Stimulated activated CD8-positive, alpha-beta memory T cell treated with anti-CD3 and anti-CD28 coated beads, Interleukin-7, amount 100 ng/mL, for 48 hours (primary cell): ENCODE measurements at places on chromosomes 12 and 14.

DNA sequence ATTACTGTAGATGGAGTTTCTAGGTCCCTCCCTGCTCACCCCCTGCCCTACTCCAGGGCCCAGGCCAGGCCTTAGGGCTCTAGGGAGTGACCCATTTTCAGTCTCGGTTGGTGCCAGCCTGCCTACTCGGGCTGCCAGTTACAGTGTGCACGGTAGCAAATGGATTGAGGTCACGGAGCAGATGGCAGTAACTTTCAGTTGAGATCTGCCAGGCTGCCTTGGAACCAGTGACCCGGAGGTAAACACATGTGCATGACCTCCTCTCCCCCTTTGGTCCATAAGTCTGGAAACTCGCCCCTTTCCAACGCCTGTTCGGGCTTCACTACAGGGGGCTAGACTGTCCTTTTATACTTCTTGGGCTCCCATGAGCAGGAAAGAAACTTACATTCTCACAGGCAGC is 139.7 kb upstream of the TBX3 start:
- DNase-seq: no peak

DNA sequence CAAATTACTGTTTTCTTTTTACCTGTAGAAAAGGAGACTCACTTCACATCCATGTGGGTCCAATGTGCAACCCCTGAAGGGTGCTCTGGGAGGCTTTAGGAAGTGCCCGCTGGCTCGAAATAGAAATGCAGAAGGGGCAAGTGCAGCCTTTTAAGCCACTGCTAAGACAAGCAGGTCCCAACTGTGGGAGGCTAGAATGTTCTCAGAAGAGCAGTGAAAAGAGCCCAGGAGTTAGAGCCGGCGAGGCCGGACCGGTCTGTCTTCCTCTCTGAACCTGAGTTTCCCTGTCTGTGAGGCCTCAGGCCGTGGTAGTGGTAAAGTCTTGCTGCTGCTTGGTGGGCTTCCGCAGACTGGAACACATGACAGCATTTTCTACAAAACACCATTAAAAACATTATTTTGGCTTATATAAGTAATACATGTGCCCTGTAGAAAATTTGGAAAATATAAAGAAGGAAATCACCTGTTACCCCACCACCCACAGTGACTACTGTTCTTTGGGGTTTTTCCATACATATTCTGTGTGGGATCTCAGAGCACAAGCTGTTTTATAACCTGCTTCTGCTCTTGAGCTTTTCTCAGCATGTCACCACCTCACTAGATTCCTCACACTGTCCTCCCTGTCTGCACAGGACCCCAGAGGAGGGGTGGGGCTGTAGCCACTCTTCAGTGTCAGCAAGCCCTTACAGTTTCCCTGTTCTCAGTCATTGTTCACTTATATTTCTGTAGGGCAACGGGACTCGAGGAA is 6.0 kb downstream of the CKB start:
- no peak for DNase-seq

GRCh38 chr12:116226026-116226425 is 51.5 kb downstream of the MED13L start:
- DNase-seq: no peak

DNA sequence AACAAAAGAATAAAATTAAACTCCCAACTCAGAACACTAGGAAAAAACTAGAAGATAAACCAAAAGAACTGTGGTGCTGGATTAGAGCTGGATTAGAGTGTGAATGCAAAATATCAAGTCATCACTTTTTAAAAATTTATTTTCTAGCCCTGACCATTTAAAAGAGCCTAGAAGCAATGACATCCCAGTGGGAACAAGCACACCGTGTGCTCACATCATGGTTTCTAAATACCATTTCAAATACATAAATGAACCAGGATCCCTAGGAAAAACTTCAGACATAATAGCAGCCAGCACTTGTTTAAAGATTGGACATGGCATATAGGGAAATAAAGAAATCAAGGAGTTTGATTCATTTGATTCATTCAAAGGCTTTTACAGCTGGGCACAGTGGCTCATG is 30.0 kb downstream of the KDM5A start:
- no peak for DNase-seq

- no peak for DNase-seq
These were observed 5.3 kb downstream of the ARHGEF25 start for GRCh38 chr12:57616383-57617101.

DNA sequence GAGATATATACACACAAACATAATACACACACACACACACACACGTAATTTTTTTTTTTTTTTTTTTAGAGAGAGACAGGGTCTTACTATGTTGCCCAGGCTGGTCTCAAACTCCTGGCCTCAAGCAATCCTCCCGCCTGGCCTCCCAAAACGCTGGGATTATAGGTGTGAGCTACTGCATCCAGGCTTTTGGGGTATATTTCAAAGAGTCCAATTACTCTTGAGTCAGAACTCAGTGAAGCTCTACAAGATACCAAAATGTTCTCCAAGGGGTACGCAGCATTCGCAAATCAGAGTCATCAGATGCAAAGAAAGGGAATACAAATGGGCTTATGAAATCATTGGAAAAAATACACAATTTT is 54.0 kb downstream of the PHLDA1 start:
- DNase-seq: no peak

GRCh38 chr14:95346820-95347219 is 27.1 kb upstream of the CLMN start:
- DNase-seq: no peak

DNA sequence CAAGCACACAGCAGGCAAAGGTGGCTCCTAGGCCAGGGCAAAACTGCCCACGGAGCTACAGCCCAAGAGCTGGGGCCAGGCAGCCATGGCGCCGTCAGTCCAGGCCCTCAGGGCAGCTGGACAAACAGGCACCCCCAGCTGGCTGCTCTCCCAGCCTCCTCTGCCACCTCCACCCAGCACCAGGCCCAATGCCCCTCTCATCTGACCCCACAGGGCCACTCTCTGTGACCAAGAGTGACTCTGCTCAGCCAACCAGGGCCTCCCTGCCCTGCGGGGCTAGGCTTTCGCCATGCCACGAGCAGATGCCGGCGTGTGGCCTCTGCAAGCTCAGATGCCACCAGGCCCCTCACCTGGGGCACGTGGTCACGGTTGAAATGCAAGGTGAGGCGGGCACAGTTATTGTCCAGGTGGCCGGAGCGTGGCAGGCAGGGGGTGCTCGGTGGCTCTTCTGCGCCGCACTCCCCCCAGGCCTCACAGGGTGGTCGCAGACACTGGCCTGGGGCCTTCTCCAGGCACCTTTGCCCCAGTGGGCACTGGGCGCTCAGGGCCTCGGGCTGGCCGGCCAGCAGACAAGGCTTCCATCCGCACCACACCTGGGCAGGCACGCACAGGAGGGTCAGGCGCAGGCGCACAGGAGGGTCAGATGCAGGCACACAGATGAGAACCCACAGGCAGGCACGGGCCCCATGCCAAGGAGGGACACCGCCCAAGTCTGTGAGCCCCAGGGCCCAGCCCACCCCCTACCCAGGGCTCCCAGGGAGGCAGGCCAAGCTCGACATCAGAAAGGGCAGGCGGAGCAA is 23.0 kb downstream of the JAG2 start:
- no peak for DNase-seq

DNA sequence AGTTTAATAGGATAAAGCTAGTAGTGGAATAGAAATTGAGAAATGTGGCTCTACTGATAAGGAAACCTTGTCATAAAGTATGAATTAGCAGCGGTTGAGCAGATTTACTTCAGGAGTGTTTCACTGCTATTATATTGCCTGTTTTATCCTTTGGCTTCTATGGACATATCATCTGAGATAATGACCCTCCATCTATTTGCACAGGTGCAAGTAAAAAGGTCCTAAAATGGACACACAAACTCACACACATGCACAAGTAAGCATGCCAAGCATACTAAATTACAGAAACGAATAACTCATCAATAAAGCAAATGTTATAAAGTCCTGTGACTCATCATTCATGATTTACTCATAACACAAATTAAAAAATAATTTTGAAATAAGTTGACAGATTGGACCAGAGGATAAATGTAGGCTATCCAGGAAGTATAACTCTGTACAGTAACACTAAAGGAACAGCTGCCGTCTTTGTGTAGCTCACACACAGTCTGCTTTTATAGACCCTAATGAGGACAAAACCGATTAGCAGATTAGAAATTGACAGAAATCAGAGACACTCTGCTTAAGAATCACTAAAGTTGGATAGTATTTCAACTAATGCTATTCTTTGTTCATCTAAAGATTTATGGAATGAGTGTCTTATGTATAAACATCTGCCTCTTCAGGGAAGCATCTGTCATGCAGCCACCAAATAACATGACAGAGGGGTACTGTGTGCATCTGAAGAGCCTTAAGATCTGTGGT is 73.9 kb downstream of the SYT1 start:
- DNase-seq: no peak

DNA sequence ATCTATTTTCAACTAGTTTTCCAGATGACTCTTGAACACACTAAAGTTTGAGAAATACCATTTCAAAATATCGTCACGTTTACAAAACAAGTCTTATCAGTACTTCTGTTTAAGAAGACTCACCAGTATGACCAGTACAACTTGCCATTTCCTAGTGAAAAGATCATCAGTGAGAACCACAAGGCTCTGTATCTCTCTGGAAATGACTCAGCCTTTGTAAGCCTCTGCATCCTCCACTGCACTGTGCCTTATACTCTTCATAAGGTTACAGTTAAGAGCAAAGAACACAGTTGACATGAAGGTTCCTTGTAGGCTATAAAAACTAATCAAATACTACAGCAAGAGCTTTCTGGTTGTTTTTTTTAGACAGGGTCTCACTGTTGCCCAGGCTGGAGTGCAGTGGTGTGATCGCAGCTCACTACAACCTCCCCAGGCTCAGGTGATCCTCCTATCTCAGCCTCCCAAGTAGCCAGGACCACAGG is 5.7 kb upstream of the VTI1B start:
- no peak for DNase-seq

- DNase-seq: no peak
These were observed 124.9 kb downstream of the ATP23 start for GRCh38 chr12:58066296-58066695.

- no peak for DNase-seq
These were observed 11.2 kb downstream of the TTC9 start for GRCh38 chr14:70652871-70653270.

DNA sequence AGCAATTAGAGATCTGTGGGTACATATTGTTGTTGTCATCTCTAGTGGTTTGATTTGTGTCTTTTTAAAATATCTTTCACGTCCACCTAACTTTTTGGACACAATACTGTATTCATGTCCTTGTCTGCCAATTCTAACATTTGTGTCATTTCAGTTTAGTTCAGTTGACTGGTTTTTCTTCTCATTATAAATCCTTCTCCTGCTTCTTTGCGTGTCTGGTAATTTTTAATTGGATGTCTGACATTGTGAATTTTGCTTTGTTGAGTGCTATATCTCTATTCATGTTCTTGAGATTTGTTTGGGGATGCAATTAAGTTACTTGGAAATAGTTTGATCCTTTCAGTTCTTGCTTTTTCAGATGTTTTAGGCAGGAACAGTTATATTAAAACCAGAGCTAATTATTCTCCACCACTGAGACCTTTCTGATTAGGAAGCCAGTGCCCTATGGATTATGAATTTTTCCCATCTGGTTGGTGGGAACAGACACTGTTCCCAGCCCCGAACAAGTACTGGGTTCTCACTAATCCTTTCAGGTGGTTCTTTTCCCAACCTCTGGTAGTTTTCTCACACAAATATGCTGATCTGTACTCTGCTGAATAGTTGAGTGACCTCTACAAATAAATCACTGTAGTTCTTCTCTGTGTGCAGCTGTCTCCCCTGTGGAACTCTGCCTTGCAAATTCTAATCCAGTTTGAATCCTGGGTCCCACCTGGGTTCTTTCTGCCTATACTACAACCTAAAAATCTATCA is 91.1 kb upstream of the DYNC1H1 start:
- no peak for DNase-seq

DNA sequence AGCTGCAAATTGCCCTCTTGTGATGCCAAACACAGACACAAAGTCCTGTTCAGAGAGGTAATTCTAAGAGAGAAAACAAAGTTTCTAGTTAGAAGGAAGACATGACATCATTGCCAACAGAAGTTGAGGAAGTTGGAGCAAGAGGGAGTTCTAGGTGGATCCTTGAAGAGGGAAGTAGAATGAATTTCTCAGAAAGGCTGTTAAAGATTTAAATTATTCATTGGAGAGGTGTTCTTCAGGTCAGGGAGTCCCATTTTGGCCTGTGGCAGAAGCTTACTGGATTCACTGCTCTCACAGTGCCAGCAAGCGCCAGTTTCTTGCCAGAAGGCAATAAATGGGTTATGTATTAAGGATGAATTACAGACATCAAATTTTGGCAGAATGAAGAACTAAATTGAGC is 15.3 kb downstream of the TSFM start:
- DNase-seq: no peak

DNA sequence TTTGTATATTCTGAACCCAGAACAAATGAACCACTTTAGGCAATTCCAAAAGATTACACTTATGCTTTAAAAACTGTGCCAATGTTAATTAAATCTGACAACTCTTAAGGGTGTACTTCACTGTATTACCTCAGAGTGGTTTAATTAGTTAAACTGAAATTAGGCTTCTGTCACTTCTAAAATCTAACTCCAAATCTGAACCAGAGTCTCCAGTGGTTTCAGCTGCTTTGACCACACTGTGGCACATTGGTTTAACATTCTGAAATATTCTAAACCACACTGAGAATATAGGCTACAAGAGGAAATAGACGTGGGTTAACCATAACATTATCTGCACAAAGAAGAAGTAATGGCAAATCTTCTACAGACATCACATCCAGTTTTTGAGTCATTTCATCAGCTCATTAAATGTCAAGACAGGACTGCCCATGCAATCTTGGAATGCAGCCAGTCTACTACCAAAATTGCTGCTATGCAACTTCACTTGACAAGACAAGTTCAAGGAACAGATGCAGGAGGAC is 94.8 kb downstream of the LRP6 start:
- peak; percentile 27 for DNase-seq

- no peak for DNase-seq
These were observed 29.4 kb downstream of the ITPR2 start for GRCh38 chr12:26803552-26803951.

DNA sequence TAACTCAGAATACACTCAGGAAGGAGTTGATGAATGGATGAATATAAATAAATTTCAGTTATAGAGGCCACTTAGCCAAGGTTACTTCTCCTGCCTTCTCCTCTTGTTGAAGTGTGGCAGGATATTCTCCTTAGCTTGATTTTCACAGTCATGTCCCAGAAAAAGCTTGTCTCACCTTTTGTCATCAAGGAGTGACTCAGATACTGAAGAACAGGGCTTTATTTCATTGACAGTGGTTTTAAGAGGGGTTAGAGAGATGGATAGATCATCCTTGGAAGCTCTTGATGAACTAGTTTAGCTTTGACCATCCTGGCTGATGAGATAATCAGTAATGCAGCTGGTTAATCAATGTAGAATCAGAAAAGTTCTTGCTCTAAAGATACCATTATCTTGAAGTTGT is 35.0 kb upstream of the CFAP54 start:
- DNase-seq: no peak

DNA sequence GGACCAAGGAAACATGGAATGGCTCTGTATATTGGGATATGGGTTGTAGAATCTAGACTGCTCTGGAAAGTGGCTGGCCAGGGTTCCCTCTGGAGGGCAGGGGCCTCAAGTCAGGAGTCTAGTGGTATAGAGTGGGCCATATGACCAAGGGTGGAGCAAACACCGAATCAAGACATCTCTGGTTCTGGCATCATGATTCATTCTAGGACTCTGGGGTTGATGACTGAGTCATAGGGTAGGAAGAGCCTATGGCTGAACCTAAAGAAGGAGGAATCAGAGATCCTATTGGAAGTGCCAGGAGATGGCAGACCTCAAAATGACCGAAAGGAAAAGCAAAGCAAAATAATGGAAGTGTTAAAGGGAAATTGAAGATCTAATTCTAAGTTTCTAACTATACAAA is 356.4 kb upstream of the PRICKLE1 start:
- no peak for DNase-seq

- no peak for DNase-seq
These were observed 172.8 kb downstream of the BCL11B start for GRCh38 chr14:99099051-99099787.
